ENCODE measurements at places on chromosomes 3 and 15.

DNA sequence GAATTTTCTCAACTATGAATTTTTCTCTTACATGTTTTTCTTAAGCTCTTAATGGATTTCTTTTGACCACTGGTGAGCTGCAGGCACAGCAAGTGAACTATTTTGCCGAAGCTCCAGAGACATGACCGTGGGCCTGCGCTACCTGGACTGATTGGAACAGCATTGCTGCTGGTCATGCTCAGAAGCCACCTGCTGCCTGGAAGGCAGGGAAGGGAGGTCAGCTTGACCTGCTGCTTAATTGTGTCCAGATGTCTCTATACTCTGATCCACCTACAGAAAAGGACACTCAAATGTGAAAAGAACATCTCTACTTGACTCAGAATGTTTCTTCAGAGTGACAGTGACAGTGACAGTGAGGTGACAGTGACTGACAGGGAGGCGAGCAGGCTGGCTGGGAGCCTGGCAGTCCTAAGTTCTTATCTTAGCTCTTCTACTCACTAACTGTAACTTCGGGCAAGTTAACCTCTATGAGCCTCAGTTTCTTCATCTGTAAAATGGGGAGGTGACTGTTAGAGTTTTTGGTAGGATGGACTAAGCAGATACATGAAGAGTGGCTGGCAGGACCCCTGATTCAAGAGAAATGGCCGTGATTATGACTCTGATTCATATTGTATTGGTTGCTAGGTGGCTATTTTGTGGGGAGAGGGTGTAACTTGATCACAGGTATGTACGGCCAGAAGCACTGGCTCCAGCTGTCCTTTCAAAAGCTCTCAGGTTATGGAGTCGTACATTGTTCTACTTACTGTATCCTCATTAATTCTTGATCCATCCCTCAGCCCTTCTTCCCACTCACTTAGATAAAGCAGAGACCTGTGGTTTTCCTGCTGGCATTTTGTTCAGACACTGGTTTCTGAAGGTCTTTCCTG lies 54.8 kb upstream of the DLG1 start:
- DNase-seq = no peak

GRCh38 chr3:126448136-126448892 lies 27.4 kb downstream of the ZXDC start:
- no peak for DNase-seq

- no peak for DNase-seq
Observed at GRCh38 chr15:31096563-31096962, 5.0 kb downstream of the TRPM1 start.

DNA sequence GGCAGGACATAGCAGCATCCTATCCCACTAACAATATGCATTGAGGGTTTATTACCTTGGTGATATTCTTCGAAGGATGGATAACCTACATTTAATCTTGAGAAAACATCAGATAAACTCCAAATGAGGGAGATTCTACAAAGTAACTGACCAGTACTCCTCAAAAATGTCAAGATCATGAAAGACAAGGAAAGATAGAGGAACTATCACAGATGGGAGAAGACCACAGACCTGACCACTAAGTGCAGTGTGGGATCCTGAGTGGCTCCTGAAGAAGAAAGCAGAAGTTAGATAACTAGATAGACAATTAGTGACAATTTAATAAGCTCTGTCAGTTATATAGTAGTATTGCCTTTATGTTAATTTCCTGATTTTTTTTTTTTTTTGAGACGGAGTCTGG lies 17.7 kb upstream of the CGNL1 start:
- no peak for DNase-seq

GRCh38 chr3:63911873-63912767 lies at the start of gene SCAANT1:
TSS of gene SCAANT1 (minus strand) at chr3:63912383.
- peak; percentile 53 for DNase-seq

Measured in kidney epithelial cell (primary cell).